CD14-positive monocyte (primary cell): ENCODE measurements at places on chromosomes 3 and 15. TPM values are rescaled to one million over a fixed set of nuclear protein-coding genes. Genes with fewer than 3 reads are reported as not detected.

The POTEB2 gene
- polyA plus RNA-seq, result not detected in 2 replicates

The HGD gene
- not detected for polyA plus RNA-seq

The ANKRD63 gene
- polyA plus RNA-seq, result not detected

The SLC35G2 gene
- polyA plus RNA-seq, result not detected

The FSIP1 gene
- 0.10 TPM for polyA plus RNA-seq

The GOLGA6L25 gene
- polyA plus RNA-seq, result not detected

The CLDN16 gene
- polyA plus RNA-seq, result not detected in 2 replicates
